ENCODE measurements at places on chromosomes 7 and 10.
A peak's percentile ranks its signal among the peaks of the same experiment; 100 is the strongest.

DNA sequence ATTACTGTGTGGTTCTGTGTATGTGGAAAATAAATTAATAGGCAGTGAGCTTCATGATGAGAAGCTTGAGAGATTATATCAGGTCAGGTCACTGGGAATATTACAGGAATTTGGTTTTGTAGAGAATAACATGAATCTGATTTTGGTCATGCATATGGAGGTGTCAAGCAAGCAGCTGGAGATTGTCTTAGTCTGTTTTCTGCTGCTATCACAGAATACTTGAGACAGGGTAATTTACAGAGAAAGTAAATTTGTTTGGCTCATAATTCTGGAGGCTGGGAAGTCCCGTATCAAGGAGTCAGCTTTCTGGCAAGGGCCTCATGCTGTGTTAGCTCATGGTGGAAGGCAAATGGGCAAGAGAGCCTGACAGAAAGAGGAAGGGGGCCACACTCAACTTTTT is 120.7 kb upstream of the FAM3C start:
- no peak for DNase-seq

- no peak for DNase-seq
Measured at GRCh38 chr7:158401295-158401694, 186.3 kb downstream of the PTPRN2 start.

GRCh38 chr7:70285854-70286253 is 687.6 kb downstream of the AUTS2 start:
- DNase-seq: no peak

GRCh38 chr7:2062648-2063047 is 170.1 kb downstream of the MAD1L1 start:
- no peak for DNase-seq

DNA sequence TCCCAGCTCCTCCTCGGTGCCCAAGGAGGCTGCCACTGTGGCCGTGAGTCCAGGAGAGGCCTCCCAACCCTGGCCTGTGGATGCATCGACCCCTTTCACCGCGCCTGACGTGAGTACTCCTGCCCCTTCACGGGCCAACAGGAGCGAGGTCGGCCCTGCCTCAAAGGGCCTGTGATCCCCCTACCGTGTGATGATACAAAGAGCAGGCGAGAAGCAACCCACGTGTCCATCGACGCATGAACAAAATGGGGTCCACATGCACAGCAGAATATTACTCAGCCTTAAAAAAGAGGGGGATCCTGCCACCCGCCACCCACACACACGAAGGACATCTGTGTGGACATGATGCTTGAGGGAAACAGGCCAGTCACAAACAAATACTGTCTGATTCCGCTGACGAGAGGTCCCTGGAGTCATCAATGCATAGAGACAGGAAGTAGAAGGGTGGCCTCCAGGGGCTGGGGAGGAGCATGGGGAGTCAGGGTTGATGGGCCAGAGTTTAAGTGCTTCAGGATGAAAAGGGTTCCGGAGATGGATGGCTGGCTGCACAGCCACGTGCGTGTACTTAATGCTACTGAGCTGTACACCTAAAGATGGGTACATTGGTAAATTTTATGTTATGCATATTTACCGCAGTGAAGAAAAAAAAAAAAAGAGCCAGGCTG is 151.9 kb downstream of the PRKAG2 start:
- DNase-seq: no peak

DNA sequence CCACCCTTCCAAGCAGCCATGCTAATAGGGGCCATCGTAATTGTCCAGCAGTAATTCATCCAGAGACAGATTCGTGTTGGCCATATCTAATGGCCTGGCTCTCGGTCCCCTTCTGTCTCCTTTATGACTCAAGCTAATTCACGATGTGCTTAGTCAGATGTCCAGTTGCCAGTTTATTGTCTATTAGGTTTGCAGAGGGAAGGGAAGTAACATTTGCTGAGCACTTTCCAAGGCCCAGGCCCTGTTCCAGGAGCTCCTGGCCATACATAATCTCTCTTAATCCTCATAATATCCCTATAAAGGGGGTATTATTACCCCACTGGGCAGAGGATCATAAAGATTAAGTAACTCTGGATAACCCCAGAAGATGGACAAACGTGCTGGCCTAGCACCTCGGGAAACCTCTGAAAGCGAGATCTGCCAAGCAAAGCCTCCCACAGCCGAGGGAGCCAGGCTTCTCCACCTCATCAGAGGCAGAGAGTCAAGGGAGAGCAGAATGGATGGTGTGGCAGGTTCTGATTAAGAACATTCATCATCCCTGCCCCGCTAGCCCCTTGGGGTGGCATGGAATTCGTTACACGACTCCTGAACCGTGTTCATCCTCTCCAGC is 153.7 kb downstream of the PLXNA4 start:
- DNase-seq: no peak

DNA sequence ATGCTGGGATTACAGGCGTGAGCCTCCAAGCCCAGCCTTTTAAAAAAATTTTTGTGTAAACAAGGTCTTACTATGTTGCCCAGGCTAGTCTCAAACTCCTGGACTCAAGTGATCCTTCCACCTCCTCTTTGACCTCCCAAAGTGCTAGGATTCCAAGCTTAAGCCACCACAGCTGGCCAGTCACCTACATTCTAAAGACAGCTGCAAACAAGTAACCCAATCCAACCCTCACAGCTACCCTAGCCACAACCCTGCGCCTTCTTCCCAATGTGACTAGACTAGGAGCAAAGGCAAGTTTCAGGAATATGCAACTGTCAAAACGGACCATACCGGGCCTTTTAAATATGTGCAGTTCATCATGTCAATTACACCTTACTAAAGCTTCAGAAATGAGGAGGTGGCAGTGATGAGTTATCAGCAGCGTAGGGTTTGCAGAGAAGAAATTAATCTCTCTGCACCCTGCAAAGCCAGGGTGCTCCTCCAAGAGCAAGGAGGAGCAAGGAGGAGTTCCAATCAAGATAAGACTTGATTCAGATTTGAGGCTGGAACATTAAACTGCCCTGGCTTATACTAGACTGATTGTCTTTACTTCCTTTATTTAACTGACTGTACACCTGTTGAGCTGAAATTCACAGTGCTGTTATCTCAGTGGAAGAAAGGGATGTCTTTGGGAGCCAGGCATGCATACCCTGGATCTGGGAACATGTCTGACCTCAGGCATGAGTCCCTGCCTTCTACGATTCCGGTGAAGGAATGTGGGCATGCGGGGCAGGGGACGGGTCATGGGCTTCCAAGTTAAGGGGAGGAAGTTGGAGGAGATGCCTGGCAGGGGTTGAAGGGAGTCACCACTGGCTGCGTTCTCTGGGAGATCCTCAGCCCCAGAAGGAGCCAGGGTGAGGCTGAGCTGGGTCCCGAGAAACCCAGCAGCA is 15.5 kb upstream of the TMEM120A start:
- no peak for DNase-seq

DNA sequence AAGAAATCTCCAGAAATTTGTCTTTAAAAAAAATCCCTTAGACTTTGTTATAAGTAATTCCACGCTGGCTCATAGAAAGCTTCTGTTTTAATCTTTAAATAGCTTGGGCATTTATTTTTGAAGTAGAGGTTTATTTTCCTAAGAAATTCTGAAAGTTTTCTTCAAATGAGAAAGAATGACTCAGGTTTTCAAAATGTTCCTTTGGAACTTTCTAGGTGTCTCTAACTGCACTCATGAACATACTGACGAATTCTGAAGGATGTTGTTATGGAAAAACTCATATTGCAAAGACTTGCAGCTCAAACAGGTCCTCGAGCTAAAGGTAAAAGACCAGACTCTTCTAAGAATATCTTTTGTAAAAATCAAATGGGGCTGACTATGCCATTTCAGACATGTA is 10.7 kb downstream of the DGKI start:
- no peak for DNase-seq

GRCh38 chr10:80502621-80503583 is 34.8 kb upstream of the SH2D4B start:
- no peak for DNase-seq

GRCh38 chr7:56092789-56093531 is at the start of gene PHKG1:
Gene PHKG1 (minus strand): TSS chr7:56092952. CDS start chr7:56088941, 4,011 bp downstream.
- peak; percentile 38 for DNase-seq

DNA sequence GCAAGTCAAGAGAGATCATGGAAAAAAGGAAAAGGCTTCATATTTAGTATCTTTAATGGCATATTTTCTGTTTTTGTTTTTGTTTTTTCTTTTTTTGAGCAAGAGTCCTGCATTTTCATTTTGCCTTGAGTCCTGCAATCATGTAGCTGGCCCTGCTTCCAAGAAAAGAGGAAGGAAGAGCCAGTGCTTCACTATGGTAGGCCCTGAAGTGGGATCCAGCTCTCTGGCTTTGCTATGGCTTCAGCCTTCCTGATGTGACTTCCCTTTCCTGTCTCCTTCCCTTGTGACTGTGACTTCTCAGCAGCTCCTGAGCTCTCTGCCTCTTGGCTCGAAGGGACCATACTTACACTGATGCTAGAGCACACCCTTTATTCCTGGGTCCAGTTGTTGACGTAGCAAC is 512.3 kb downstream of the INHBA start:
- DNase-seq: no peak

DNA sequence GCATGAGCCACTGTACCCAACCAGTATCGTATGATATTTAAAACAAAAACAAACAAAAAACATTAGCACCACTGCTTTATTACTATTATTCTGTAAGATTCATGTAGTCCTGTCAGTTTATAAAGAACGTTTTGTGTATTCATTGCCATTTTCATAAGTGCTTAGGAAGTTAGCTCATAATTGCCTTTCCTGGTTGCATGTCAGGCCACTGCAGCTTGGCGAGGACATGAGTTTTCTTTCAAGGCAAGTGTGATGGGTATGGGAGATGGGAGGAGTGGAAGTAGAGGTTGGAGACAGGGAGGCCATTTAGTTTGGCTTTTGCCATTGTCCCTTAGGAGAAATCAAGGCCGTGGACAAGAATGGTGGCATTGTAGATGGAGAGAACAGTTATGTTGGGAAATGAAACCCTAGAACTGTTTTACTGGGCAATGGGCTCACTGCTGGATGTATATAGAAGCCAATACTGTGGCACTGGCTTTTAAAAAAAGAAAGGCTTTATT is 48.9 kb downstream of the TYW1 start:
- DNase-seq: no peak

- no peak for DNase-seq
Measured at GRCh38 chr7:13104128-13104527, 416.7 kb downstream of the ARL4A start.

GRCh38 chr7:141698247-141699015 is 3.5 kb downstream of the DENND11 start:
- no peak for DNase-seq

DNA sequence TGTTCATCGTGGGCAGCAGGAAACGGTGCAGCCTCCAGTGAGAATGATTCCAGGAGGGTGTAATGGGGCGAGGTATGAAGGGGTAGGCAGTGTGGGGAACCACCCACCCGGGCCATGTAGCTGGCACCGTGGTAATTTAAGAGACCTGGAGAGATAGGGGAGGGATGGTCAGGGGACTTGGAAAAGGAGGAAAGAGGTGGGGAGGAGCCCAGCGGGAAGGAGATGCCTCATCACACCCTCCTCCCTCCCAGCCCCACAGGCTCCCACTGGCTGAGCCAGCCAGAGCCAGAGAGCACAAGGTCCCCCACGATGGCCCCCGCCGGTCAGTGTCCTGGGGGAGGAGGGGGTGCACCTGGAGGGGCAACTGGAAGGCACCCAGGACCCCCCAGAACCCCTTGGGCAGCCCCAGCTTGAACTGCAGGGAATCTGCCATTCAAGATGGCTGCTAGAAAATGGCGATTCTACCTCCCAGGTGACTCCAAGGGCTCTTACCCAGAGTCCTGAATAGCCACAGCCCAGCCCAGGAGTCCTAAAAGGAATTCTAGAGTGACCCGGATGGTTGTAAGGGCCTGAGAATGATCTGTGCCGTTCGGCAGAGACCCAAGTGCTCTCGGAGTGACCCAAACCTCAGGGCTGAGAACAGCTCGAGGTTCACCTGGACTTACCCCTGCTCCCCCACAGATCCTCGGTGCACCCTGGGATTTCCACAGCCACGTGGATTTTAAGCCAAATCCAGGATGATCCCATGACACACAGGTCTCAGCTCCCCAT is 28.8 kb downstream of the CALML3 start:
- no peak for DNase-seq

- no peak for DNase-seq
Measured at GRCh38 chr7:47217086-47217485, 364.8 kb downstream of the TNS3 start.

DNA sequence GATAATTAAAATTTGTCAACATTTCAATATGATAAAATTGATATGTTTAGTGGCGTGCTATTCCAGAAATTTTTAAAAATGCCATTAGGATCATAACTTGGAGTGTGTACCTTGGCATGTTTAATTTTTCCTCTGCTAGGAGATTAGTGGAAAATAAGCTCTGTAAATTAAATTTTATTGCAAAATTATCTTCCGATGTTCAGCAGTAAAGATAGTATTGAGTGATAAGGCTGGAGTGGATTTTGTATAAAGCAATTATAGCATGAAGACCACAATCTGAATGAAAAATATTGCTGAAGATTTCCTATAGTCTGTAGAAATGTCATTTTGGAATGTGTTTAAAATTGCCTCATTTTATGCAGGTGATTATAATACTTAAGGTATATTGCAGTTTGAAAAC is 110.2 kb downstream of the VTI1A start:
- DNase-seq: no peak
